Naive thymus-derived CD8-positive, alpha-beta T cell (primary cell): ENCODE measurements at places on chromosomes 11 and 22. TPM values are rescaled to one million over a fixed set of nuclear protein-coding genes. Genes with fewer than 3 reads are reported as not detected.

CRYBB3 gene
- not detected for total RNA-seq

ETS1 gene
- total RNA-seq = 962 TPM

MAP6 gene
- total RNA-seq = not detected

SLC29A2 gene
- total RNA-seq = 12.9 TPM

PANX3 gene
- not detected for total RNA-seq

PLAAT4 gene
- total RNA-seq = 99.8 TPM

TBX1 gene
- total RNA-seq = not detected

TSPAN18 gene
- 1.5 TPM for total RNA-seq

DNA sequence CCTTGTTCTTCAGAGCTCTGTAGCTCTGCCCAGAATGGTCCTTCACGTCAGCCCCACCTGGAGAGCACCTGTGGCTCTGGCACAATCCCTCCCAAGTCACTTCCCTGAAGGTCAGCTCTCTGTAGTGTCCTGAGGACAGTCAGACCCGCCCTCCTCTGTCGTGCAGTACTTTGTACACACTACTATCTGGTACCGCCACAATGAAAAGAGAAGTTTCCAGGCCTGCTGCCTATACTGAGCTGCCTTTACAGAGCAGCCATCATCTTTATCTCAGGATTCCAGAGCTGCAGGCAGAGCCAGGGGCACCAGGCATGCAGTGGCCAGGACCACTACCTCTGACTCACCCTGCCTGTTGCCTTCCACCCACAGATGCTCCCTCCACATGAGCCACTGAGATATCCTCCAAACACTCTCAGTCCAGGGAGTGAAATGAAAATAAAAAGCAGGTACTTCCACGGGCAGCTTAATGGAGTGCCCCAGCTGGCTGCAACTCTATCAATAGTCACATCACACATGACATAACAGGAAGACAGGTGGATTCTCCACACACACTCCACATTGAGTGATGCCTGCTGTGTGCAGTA, 7.3 kb downstream of the PACSIN2 start:
- DNase-seq = no peak

DNA sequence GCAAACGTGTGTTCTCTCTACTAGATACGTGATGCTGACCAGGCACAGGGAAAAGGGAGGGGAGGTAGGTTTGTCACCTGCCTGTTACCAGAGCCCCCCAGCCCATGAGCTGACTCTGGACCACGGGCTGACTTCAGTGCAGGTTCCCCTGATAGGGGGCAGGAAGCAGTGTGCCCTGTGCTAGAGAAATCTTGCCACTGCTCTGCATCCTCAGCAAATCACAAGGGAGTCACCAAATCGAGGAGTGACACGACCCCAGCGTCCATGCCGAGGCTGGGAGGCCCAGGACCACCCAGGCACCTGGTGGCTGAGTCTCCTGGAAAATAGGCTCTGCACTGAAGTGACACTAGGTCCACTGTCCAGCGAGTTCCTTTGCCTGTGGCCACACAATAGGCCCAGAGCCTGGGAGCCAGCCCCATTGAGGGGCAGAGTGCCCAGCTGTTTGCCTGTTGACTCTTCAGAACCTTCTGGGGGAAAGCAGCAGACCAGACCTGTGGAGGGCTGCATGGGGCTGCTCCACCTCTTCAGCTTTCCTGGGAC, 99.3 kb downstream of the CTTN start:
- DNase-seq = no peak

DNA sequence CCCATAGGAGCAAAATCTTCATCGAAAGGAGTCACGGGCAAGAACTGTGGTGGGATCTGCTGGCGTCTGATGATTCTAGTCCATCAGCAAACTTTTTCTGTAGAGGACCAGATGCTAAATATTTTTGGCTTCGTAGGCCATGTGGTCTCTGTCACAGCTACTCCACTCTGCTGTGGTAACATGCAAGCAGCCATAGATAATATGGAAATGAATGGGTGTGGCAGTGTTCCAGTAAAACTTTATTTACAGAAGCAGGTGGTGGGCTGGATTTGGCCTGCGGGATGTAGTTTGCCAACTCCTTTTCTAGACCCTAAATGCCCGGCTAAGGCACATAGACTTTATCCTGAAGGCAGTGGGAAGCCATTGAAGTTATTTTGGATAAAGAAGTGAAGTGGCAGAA, 32.9 kb downstream of the BMAL1 start:
- no peak for DNase-seq

GRCh38 chr11:71466358-71466757, 13.4 kb downstream of the NADSYN1 start:
- no peak for DNase-seq

DNA sequence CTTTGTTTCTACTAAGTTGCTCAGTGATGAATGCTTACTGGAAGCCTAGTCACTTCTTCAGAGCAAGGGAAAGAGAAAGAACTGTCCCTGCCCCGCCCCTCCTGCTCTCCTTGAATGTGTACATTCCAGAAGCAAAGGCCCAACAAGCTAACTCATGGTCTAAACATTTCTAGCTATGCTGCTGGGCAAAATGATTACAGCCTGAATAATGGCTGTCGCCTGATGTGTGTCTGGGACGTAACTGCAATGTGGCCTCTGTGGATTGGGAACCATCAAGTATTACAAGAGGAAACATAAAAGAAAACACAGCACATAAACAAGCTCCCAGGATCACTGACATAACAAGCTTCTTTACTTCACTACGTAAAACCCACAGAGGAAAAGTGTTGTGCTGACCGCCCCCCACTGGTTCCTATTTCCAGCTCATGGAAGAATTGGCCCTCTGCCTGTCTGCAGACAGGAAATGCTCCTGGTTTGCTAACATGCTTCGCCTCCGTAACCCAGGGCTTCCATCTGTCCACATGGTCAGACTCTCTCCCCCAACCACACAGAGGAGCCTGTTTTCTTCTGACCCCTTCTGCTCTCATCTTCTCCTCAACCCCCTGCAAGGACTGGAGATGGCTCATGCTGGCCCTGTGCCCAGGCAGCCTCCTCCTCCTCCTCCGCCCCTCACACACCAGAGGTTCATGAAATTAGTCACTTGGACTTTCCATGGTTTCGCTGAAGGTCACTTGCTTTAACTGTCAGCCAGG, 187.2 kb downstream of the MAML2 start:
- no peak for DNase-seq

- no peak for DNase-seq
Measured at GRCh38 chr11:71112454-71112853, 139.9 kb downstream of the SHANK2 start.

GRCh38 chr22:27299181-27300085, 502.1 kb downstream of the MN1 start:
- DNase-seq = no peak

DNA sequence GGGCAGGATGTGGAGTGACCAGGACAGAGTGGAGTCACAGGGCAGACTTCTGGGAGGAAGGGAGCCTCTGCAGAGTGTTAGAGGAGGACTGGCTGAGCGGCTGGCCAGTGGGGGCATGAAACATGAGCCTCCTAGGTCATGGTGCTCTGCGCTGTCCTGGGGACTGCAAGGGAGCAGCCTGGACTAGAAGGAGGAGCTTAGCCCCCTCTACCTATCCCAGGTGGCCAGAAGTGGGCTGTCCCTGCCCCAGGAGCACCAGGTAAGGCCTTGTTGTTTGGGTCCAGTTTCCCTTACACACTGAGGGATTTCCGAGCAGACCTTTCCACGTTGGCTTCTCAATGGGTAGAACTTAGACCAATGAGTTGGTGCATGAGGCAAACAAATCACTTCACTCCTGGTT, 7.4 kb downstream of the PKNOX2 start:
- no peak for DNase-seq

GRCh38 chr22:47813661-47814060, 1051.2 kb downstream of the TBC1D22A start:
- no peak for DNase-seq

DNA sequence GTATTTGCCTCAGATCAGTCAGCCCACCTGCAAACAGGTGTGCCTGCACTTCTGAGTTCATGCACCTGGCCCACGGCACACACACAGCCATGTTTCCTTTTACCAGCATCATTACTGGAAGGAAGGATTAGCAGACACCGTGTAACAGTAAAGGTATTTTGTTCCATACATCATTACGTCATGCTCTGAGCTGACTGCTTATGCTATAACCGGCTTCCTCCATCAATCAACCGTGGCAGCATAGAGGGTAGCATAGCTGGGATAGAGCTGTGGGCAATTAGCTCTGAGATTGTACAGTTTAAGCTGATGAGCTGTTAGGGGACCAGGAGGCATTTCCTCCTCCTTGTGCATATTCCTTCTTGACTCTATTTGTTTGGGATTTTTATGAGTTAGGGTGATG, 102.4 kb downstream of the ME3 start:
- DNase-seq = no peak

DNA sequence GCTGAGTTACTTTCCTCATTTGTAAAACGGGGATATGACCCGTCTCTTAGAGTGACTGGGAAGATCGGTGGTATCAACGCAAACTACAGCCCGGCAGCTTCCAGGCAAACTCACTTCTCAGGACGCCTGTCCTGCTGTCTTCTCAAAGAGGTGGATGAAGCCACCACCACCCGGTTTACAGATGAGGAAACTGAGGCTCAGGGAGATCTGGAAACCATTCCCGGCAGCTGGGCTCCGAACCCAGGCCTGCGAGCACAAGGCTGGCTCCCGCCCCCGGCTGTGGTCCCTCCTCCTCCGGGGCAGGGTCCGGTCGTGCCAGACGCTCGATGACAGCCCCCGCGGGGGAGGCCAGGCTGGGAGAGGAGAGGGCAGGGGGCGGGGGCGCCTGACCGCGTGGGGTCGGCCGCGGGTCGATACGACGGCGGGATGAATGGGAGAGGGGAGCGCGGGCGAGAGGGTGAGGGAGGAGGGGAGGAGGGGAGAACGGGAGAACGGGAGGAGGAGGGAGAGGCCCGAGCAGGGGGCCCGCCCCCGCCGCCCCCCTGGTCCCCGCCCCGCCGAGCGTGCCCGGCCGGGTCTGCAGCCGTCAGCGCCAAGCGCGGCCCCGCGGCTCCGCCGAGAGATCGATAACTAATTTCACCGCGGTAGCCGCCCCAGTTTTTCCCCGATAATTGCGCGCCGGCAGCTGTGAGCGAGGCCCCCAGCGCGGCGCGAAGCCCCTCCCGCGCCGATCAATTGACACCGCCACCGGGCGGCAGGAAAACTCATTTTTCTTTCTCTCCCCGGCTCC, 14.0 kb downstream of the IGLL1 start:
- no peak for DNase-seq

DNA sequence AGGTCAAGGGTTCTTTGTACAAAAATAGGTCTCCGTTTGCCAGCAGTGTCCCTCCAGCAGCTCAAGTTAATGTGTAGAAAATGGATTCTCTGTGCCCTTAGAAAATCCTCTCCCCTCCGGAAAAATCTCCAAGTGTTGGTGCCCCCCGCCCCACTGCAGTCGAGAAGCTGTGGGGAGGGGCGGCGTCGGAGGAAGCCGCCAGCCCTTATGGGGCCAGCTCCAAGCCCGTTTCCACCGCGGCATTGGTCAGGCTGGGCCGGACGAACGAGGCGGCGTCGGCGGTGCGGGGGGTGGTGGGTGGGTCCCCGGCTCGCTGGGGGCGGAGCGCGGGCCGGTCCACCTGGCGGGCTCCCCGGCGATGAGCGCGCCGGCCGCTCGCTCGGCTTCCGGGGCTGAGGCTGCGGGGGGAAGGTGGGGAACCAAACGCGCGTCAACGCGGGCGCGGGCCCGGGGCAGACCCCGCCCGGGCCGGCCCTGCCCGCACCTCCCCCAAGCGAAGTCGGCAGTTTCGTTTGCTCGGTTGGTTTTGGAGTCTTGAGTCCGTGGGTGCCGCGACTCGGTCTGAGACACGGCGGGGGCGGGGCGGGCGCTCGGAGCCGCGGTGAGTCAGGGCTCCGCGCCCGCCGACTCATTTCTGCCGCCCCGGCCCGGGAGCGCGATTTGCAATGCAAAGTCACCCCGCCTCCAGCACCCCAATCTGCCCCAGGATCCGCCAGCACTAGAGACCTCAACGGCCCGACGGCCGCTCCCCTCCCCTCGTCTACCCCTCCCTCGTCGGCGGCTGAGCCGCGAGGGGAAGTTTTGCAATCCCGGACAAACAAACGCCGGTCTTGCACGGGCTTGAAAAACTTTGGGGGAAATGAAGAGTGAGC, 1.4 kb downstream of the ASCL2 start:
- DNase-seq = peak; percentile 26

GRCh38 chr11:34827228-34827627, 89.0 kb downstream of the APIP start:
- no peak for DNase-seq

DNA sequence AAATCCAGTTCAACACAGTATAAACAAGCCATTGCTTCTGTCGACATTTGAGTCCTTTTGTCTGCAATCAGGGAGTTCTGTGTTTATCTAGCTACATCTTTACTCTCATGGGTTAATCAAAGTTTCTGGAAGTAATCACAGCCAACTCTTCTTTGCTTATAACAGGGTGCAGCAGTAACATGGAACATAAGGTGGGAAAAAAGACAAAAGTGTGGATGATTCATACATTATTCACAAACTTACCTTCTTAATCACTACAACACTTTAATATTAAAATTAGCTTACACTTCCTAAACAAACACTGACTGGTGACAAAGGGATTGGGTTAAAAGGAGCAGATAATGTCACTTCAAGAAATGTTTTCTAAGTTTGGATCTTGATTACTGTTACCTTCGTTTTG, 44.7 kb downstream of the SNX19 start:
- no peak for DNase-seq

- DNase-seq = no peak
Measured at GRCh38 chr22:38784035-38784434, 9.9 kb downstream of the DNAL4 start.

GRCh38 chr22:28142361-28142961, 223.4 kb upstream of the PITPNB start:
- DNase-seq = no peak

- DNase-seq = no peak
Measured at GRCh38 chr11:73249304-73249703, 22.8 kb upstream of the P2RY6 start.

DNA sequence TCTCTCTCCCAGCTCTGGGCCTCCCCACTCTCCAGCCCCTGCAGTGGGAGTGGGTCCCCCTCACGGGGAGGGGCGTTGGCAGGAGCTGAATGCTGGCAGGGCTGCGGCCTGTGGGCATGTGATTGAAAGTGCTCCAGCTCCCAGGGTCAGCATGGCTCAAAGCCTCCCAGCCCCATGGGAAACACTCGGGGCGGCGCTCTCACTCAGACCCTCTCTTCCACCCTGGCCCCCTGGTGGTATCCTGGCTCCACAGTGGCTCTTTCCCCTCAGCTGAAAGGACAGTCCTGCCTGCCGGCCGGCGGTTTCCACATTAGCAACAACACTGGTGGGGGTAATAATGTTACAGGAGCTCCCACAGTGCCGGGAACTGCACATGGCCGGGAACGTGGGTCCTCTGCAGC, 35.5 kb downstream of the POLR3H start:
- no peak for DNase-seq

DNA sequence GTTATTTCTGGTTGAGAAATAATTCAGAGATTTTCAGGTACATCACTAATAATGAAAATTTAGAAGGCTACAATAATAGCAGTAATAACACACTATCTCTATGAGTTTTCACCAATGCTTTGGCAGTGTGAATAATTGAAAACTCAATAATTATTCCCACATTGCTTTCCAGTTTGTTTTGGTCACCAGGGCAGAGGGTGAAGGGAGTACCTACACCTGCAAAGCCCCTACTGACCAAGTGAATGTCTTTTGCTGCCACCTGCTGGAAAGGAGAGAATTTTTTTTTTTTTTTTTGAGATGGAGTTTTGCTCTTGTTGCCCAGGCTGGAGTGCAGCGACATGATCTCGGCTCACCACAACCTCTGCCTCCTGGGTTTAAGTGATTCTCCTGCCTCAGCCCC, 3.2 kb downstream of the NELL1 start:
- no peak for DNase-seq

GRCh38 chr11:100585728-100586127, 101.4 kb upstream of the ARHGAP42 start:
- no peak for DNase-seq
